Foreskin keratinocyte (primary cell): ENCODE measurements at places on chromosomes 4 and X.

DNA sequence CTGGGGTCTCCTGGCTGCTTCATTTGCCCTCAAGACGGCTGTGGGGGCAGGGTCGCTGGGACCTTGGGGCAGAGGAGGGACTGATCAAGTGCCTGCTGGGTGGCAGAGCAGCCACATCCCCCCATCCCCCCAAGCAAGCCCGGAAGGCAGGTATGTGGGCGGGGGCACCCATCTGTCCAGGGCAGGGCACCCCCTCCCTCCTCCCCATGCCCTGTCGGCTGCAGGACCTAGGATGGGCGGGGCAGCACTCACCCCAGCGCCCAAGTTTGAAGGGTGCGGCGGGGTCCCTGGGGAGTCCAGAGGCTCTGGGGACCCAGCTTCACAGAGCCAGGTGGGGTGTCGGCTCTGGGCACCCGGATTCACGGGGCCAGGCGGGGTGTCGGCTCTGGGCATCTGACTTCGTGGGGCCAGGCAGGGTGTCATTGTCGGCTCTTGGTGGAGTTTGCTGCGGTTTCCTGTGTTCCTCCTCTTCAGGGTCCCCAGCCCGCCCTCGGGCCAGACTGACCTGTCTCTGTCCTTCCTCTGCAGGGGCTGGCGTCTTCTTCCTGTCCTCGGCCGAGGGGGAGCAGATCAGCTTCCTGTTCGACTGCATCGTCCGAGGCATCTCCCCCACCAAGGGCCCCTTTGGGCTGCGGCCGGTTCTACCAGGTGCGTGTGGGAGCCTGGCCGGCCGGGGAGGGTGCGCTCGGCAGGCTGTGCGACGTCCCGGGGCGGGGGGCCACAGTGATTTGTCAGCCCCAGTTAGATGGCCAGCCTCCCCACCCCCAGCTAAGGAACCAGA, 22.1 kb downstream of the DOK7 start:
- DNase-seq, result no peak

DNA sequence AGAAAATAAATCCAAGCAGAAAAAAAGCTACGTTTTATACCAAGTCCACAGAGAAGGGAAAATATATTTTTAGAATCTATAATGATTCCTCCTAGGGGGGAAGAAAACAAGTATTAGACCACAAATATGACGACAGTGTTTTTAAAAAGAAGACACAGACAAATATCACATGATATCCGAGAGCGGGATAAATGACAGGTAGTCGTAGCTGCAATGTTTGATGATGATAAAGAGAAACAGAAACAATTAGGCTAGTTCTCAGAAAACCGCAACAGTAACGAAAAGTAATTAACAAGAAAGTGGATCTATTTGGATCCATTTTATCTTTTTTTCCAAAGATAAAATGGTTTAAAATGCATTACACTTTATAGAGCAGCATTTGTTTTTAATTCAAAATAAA, 918 bp downstream of the HAUS3 start:
- DNase-seq, result no peak

GRCh38 chr4:25862411-25863346, at the start of gene SEL1L3:
TSS of gene SEL1L3 (minus strand) at chr4:25862988. CDS start at chr4:25862836, 152 bp downstream.
- DNase-seq, result no peak

- peak; percentile 13 for DNase-seq
Measured at GRCh38 chrX:132737743-132738142, 220.7 kb downstream of the HS6ST2 start.

- no peak for DNase-seq
Measured at GRCh38 chrX:115966920-115967319, 203.6 kb upstream of the AGTR2 start.

GRCh38 chrX:9988762-9989161, 21.6 kb downstream of the CLDN34 start:
- no peak for DNase-seq

- no peak for DNase-seq
Measured at GRCh38 chrX:49059681-49060085, 884 bp downstream of the CCDC120 start.

GRCh38 chr4:185718578-185719499, 93.2 kb downstream of the SORBS2 start:
- no peak for DNase-seq

DNA sequence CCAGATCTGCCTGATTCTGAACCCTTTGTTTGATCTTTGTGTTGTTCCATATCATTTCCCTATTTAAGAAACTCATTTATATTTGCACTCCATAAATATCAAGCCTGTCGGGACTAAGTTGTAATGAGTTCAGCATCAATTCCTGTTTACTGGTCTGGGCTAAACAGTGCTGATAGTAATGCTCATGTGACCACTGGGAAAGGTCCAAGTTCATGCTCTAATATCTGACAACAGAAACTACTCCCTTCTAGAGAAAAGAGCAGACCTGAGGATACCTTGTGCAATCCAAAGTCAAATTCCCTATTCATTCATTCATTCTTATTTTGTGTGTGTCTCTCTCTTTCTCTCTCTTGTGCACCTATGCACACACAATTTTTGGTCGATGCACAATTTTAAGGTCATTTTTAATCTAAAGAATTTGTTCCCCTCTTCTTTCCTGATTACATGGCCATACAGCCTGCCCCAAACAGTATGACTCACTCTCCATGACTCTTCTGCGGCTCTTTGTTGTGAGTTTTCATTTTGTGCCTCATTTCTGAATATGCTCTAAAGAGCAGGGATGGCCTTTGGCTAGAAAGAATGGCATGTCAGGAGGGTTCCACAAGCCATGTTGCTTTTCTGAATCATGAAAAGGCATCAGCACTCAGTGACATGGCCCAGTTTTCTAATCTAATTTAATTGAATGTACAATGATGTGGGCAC, 664.3 kb downstream of the RPA4 start:
- no peak for DNase-seq

DNA sequence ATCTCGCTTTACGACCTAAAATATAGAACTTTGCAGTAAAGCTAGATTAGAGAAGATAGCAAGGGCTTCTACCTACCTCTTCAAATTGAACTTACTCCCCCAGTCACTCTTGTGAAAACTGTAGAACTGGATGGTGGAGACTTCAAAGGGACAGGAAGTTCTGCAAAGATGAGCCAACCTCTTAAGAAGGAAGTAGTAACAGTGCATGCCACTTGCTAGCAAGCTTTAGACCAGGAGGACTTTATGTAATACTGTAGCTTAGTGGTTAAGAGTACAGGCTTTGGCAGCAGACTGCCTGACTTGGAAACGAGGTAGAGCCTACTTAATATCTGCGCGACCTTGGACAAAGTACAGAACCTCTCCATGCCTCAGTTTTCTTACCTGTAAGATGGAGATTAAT, 27.5 kb upstream of the VBP1 start:
- no peak for DNase-seq

GRCh38 chr4:13262816-13263215, 221.3 kb downstream of the RAB28 start:
- DNase-seq, result no peak

DNA sequence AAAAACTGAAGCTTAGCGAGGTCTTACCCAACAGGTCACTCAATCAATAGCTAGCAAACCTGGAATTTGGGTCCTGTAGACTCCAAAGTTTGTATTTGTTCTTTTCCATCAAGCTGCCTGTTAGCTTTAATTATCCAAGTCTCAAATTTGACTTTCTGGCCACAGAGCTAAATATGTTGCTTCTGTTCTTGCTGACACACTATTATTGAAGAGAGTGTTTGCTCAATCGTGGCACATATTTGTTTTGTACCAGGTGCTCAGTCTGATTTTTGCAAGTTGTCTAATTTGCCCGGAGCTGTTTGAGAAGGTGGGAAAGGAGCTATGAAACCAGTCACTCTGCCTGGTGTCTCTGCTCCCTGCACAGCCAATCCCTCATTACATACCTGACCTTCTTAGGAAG, 41.7 kb upstream of the FRMD7 start:
- DNase-seq, result no peak

DNA sequence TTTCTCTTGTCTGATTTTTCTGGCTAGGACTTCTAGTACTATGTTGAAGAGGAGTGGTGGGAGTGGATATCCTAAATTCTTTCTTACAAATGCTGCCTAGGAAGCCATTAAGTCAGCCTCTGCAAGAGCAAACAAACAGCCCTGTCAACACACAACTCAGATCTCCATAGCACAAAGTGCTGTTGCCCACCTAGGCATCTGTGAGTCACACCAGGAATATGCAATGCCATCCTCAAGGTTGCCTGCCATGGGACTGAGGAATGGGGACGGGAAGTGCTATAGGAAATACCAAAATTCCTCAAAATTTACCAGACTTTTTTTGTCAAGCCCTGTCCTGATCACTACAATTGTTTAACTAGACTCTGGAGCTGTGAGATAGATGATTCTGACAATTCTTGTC, 466.9 kb downstream of the FSTL5 start:
- DNase-seq, result no peak

DNA sequence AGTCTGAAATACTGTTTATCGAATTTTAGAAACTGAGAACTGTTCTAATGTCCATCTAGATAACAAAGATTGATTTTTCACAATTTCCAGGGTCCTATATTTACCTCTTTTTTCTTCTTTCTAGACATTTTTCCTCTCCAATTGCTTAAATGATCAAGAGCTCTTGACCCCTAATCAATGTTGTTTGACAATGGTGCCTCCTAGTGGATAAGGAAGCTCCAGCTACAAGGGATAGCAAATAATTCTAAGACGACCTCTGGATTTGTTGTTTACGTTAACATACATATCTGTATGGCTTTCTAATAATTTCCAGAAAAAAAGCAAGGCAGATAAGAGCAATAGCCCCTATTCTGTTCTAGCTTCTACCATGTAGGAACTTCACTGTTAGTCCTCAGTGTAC, 35.8 kb downstream of the GPR82 start:
- DNase-seq, result no peak

GRCh38 chr4:5424901-5425300, 283.5 kb downstream of the EVC2 start:
- DNase-seq, result no peak

DNA sequence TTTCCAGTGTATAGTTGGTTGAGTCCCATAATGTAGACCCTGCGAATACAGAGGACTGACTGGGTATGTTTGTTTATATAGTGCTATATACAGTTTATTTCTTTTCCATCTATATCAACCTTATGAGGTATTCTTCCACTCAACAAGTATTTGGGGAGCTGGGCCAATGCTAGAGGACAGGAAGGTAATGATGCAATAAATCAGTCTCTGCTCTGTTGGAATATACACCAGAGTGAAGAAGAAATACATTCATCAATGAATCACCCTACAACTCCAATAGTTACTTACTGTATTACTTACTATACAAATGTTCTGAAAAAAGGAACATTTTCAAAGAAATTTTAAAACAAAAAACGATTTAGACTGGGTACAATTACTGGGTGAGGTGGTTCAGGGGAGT, 2.1 kb upstream of the ARSJ start:
- no peak for DNase-seq

DNA sequence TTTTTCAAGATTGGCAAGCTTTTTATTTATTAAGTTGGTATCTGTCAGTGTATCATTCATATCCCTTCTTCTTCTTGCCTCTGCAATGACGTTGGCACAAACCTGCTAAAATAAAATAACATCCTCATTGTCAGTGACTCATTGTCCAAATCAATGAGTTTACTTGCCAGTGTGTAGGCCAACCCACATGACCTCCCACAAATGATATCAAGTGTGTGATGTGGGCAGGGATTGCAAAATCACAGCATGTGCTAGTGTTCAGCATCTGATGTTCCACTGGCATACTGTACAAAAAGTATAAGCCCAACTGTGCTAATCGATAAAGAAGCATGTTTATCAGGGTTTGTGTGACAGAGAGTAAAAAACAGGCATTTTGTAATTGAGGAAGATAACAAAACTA, 25.5 kb downstream of the GPAT3 start:
- peak; percentile 59 for DNase-seq

GRCh38 chr4:87738483-87738882, 60.9 kb upstream of the IBSP start:
- no peak for DNase-seq

- no peak for DNase-seq
Measured at GRCh38 chr4:17562157-17562556, 14.8 kb upstream of the LAP3 start.

DNA sequence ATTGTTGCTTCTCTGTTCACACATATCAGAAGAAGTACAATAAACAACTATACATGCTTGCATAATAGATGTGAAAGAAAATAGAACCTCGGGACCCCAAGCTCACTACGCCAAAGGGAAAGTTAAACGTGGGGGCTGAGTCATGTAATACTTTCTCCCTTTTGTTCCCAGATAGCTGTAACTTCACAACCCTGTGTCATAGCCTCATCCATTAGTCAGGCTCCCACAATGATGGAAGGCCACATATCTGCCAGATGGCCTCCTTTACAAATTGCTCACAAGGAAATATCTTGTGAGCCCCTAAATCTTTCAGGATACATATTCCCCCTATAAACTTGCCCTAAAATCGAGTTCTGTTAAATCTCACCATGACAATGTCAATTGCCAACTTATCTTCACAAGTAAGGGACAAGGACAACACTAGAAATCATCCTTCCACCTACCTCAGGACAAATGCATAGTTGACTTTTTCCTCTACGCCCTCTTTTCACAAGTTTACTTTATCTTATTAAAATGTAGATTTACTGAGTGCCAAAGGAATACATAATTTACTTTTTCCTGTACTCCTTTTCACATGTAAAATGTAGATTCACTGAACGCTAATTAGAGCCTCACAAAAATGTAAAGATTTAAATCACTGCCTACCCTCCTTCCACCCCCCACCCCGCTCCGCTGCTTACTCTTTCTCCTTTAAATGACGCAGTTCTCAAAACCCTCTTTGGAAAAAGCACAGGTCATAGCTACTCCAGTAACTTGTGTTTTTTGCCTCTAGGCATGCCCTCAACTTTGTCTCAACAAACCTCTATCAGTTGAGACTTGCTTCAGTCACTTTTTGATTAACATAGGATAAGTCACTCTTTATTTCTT, 477.1 kb downstream of the DTHD1 start:
- DNase-seq, result peak; percentile 50

DNA sequence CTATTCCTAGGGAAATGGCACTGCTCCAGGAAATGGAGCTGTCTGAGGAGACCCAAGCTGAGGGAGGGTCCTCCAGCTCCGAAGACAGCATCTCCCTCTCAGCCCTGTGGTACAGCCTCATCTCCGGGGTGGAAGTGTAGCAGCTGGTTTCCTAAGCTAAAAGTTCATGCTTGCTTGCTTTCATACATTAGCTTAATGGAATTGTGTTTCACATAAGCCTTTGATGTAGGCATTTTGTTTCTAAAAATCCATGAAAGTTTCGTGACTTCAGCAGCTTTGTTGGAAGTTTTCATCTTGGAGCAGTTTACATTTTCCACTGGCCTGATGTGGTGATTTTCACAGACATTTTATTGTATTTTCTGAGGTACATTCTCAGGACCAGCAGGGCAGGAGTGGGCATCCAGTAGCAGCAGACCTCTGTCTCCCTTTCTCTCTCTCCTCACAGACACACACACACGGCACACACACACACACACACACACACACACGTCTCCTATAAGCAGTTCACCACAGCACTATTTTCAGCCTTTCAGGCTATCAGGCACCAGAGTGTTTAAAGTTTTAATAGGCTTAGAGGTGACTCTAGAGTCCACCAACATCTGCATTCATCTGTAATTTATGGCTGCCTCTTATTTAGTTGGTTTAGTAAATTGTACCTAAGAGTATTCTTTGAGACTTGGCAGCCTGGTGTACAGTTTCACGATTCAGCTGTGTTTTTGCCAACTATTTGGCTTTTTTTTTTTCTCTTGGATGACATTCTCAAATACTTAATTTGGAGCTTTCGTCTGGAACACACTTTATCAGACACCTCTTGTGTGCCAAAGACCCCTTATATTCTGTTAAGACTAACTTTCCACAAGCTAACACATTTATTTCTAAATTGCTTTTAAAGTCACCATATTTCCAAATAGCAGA, 225.8 kb upstream of the SFRP2 start:
- DNase-seq, result no peak
